ENCODE measurements at places on chromosomes 2 and 18. TPM values are rescaled to one million over a fixed set of nuclear protein-coding genes. Genes with fewer than 3 reads are reported as not detected.

DNA sequence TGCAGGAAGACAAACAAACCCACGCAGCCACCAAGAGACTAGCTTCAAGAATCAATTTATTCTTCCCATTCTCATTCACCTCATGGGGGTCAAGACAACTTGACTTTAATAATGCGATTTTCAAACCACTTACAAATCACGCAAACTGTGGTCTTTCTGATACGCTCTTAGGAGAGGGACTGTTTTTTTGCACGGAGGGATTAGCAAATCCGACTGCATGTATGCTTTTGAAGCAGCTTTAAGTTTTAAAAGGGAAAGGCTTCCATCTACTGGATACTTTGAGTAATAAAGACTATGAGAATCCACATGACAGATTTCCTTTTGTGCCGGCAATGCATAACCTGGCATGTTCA lies 322.9 kb upstream of the KCNJ3 start:
- H3K36me3 ChIP-seq = no peaks in the 10 kb centered on the region
- no peak overlapping the region for H3K4me3 ChIP-seq
- H3K27me3 ChIP-seq = no peaks in the 10 kb centered on the region
- H3K4me1 ChIP-seq = no peaks in the 10 kb centered on the region

- H3K27me3 ChIP-seq = no peaks in the 10 kb centered on the region
- H3K4me3 ChIP-seq = no peak overlapping the region
- no peak for DNase-seq
- H3K36me3 ChIP-seq = no peaks in the 10 kb centered on the region
- peaks cover 6% of the 10 kb centered on the region for H3K4me1 ChIP-seq
Measured at GRCh38 chr2:74183878-74184277, 5.2 kb upstream of the MOB1A start.

DNA sequence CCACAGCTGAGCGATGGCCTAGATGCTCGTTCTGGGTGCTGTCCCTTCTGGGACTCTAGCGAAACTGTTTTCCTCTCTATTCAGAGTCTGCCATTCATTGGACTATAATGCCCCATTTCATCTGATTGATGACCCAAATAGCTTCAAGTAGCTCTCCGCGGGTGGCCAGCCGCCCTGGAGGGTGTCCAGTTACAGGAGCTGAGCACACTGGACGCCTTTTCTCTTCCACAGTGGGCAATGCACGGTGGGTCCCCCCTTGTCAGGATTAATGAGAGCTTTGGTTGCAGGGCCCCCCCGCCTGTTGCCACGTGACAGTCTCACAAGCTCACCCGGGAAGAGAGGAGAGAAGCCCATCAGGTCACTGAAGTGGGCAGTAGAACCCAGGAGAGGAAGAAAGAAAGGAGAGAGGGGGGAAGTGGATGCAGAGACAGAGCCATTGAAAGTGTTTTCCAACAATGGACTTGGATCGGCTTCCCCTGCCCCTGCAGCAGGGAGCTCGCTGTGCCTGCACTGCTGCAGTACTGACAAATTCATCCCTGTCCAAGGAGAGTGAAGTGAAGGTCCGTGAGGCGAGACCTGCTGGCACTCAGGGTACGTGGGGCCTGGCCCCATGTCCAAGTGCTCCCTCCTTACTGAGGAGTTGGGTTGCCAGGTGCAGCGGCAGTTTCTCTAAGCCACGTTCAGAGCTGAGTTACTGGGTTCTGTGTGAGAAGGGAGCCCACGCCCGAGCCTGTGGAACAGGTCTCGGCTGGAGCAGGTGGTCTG lies 44.8 kb downstream of the DIPK1C start:
- H3K36me3 ChIP-seq = no peaks in the 10 kb centered on the region
- no peaks in the 10 kb centered on the region for H3K4me1 ChIP-seq
- DNase-seq = no peak
- H3K4me3 ChIP-seq = no peak overlapping the region
- no peaks in the 10 kb centered on the region for H3K27me3 ChIP-seq

DNA sequence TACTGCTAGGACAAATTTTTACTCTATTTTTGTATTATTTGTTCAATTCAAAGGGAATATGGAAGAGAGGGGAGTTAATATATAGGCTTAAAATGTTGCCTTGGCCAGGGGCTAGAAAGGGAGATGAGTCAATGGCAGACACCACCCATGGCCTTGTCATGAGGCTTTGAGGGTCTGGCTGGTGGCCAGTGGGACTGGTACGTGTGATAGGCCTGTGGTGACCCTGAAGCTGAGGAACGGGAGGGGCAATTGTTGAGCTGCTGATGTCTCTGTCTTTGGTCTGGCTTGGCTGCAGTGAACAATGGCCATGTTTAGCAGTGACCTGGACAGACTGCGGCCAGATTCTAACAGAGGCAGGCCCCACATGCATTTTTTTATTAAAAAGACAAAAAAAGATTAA lies 18.5 kb downstream of the GKN1 start:
- H3K27ac ChIP-seq = no peak overlapping the region
- no peaks in the 10 kb centered on the region for H3K27me3 ChIP-seq
- DNase-seq = no peak
- H3K4me1 ChIP-seq = no peaks in the 10 kb centered on the region

DNA sequence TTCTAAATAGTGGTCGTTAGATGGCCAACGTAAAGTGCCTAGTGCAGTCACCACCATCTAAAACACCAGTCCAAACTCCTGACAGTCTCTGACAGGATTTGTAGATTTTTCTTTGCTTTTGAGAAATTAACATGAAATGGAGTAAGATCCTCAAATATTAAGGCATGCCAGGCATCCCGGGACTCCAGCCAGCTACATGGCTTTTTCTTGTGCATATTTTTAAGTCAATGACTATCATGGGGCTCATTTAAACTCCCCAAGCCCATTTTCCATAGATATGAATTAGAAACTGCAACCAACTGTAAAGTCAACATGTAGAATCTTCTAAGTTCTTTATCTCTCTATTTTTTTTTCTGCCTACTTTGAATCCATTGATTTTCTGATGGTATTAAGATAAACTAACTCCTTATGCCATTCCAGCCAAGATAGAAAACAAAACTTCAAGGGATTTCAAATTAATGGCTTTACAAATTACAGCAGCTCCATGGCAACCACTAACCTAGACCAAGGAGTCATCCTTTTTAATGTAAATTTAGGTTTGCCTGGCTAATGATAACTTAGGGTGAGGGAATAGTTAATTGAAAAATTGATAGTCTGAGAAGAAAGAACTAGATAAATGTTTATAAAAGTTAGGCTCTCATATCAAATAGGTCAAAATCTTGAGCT lies 764.1 kb upstream of the NXPH2 start:
- no peak overlapping the region for H3K27ac ChIP-seq
- H3K4me1 ChIP-seq = no peaks in the 10 kb centered on the region
- H3K36me3 ChIP-seq = no peaks in the 10 kb centered on the region
- no peaks in the 10 kb centered on the region for H3K27me3 ChIP-seq
- DNase-seq = no peak

Gene AMER3
- not detected for total RNA-seq

Data from vagina (tissue), 2 donors.